ENCODE measurements at places on chromosomes 11 and 22. TPM values are rescaled to one million over a fixed set of nuclear protein-coding genes. Genes with fewer than 3 reads are reported as not detected.

Gene OR4C12
- not detected for polyA plus RNA-seq

Gene PNPLA5
- polyA plus RNA-seq = not detected

Gene INPP5J
- polyA plus RNA-seq = 0.07 TPM

Gene HTR3B
- not detected for polyA plus RNA-seq

Gene SCN3B
- not detected for polyA plus RNA-seq

Gene MOV10L1
- not detected for polyA plus RNA-seq

Gene DTX4
- 11.7 TPM for polyA plus RNA-seq

Gene BARX2
- polyA plus RNA-seq = not detected

Gene MUC5AC
- not detected for polyA plus RNA-seq

Gene TMEM45B
- polyA plus RNA-seq = not detected

Gene TMEM151A
- polyA plus RNA-seq = 1.5 TPM

Gene SULT4A1
- polyA plus RNA-seq = not detected

Gene MS4A6E
- not detected for polyA plus RNA-seq

Gene SLC7A4
- polyA plus RNA-seq = not detected

Gene DDI1
- not detected for polyA plus RNA-seq

Gene LRRC55
- not detected for polyA plus RNA-seq

Gene MMP12
- not detected for polyA plus RNA-seq

Gene C1QTNF4
- polyA plus RNA-seq = 1.6 TPM

Gene LIF
- not detected for polyA plus RNA-seq

Gene SPINDOC
- polyA plus RNA-seq = 9.6 TPM

Gene TRIM49
- polyA plus RNA-seq = not detected

Gene PYGM
- polyA plus RNA-seq = 9.6 TPM

Gene MRPL17
- polyA plus RNA-seq = 9.9 TPM

Gene C11orf86
- not detected for polyA plus RNA-seq

Gene STARD10
- 37.5 TPM for polyA plus RNA-seq

Gene SCUBE2
- not detected for polyA plus RNA-seq

Gene SCN4B
- not detected for polyA plus RNA-seq

Gene OR52A1
- not detected for polyA plus RNA-seq

Gene SLC16A8
- not detected for polyA plus RNA-seq

Gene PGA3
- 0.12 TPM for polyA plus RNA-seq
